ENCODE measurements at places on chromosomes 3 and 15. TPM values are rescaled to one million over a fixed set of nuclear protein-coding genes. Genes with fewer than 3 reads are reported as not detected.

Gene HEXA
- total RNA-seq: 93.0 TPM

Gene GNAT1
- total RNA-seq: not detected

Gene DIS3L
- total RNA-seq: 21.3 TPM

Gene ATP10A
- total RNA-seq: 1.3 TPM

Gene SERINC4
- not detected for total RNA-seq

Gene MCF2L2
- total RNA-seq: 0.62 TPM

Gene MBD4
- total RNA-seq: 40.5 TPM

Gene STARD9
- 0.70 TPM for total RNA-seq

Gene GATM
- total RNA-seq: 0.78 TPM

Gene GALNT15
- not detected for total RNA-seq

Gene SEMA6D
- total RNA-seq: 10.4 TPM

Gene CHDH
- total RNA-seq: 0.02 TPM

Gene NPHP3
- total RNA-seq: 13.6 TPM

Gene BTLA
- not detected for total RNA-seq

Gene SYNM
- total RNA-seq: 6.6 TPM

Gene RPN1
- total RNA-seq: 525 TPM

Gene LRTM1
- not detected for total RNA-seq

Gene ETV5
- total RNA-seq: 56.7 TPM

Gene ACVR2B
- 0.74 TPM for total RNA-seq

Gene ROPN1
- total RNA-seq: not detected

Gene SNX22
- total RNA-seq: not detected

Gene MYO1E
- total RNA-seq: 18.4 TPM

Gene COPG1
- 181 TPM for total RNA-seq

Gene MME
- total RNA-seq: 8.4 TPM

Gene CLSTN2
- total RNA-seq: 3.9 TPM

Gene XIRP1
- total RNA-seq: not detected

Gene SLC22A13
- total RNA-seq: not detected

Gene GOLGA8A
- 2.1 TPM for total RNA-seq

Gene TMEM212
- total RNA-seq: not detected

Gene ILDR1
- not detected for total RNA-seq

Gene GOLGA6L4
- not detected for total RNA-seq

Measured in H4 (cell line).